ENCODE measurements at places on chromosomes 13 and 19.
A peak's percentile ranks its signal among the peaks of the same experiment; 100 is the strongest.

DNA sequence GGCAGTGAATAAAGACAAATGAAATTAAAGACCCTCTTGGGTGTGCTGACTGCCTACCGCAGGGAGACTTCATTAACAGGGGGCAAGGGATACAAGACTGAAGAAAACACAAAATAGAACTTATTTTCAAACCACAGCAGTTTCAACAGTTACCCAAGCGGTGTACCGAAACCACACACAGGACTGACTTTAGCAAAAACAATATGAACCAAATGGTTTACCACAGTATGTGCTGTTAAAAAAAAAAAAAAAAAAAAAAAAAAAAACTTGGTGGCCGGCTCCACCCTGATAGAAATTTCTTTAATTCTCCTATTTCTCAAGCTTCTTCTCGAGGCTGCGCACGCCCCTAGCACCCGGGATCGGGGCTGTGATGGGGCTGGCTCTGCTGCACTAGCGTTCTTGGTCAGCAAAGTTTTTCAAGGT is 42.6 kb downstream of the KLF2 start:
- DNase-seq: no peak

- no peak for DNase-seq
These were observed 139.9 kb upstream of the RFC3 start for GRCh38 chr13:33678084-33678483.

DNA sequence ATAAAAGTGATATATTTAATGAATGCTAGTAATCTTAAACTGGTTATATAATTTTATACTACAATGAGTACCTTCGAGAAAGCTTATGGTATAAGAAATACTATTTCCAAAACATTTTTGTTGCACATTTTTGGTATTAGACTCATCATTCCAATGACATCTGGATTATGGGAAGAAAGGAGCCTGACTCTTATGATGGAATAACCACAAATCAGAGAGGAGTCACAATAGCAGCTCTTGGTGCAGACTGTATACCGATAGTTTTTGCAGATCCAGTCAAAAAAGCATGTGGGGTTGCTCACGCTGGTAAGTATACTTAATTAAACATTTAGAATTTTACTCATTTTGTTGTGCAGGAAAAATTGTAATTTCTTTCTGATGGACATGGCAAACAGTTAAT is 3.9 kb downstream of the LACC1 start:
- no peak for DNase-seq

DNA sequence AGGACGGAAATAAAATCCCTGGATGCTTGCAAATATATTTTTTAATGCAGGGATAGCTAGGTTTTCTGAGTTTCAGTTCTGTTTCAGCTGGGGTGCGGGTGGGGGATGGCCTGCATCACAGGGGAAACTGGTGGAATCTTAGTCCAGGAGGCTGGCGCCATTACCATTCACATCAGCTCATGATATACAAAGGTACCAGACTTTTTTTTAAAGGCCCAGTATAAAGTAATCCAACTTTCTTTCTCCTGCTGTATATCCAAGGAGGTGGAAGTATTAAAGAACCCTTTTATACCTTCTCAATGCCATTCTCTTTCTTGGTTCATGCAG is 343.8 kb downstream of the KCNRG start:
- DNase-seq: no peak

DNA sequence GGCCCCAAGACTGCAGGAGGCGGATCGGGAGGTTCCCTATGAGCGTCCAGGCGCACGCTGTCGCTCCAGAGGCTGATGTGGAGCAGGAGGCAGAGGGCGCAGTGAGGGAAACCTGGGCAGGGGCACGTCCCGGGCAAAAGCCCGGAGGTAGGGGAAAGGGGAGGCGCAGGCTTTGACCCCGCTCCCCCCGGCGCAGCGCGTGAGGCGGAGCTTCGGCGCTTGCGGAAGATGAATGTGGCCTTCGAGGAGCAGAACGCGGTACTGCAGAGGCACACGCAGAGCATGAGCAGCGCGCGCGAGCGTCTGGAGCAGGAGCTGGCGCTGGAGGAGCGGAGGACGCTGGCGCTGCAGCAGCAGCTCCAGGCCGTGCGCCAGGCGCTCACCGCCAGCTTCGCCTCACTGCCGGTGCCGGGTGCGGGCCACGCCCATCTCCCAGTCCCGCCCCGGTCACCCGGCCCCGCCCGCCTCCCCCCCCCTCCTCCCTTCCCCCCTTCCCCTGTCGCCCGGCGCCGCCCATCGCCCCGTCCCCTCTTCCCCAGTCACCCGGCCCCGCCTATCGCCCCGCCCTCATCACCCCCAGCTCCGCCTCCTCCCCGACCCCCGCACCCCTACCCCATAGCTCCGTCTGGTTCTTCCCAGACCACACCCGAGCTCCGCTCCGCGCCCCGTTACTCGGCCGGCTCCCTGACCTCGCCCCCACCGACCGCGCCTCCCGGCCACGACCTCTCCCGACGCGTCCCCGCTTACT is 4.1 kb downstream of the HMG20B start:
- DNase-seq: no peak

DNA sequence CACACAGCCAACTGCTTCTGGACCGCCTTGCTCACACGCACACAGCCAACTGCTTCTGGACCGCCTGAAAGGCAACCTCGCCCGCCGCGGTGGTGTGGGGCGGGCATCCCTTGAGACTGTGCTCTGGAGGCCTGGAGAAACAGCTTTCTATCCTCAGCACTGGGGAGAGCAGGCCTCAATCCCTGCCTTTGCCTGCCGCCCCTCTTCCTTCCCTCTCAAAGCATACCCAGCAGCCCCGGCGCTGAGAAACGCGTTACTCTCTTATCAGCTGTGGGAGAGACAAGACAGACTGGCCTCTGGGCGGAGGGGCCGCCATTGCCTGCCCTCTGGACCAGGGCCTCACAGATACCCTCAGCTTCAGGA is 2.9 kb downstream of the LIPE start:
- DNase-seq: no peak

DNA sequence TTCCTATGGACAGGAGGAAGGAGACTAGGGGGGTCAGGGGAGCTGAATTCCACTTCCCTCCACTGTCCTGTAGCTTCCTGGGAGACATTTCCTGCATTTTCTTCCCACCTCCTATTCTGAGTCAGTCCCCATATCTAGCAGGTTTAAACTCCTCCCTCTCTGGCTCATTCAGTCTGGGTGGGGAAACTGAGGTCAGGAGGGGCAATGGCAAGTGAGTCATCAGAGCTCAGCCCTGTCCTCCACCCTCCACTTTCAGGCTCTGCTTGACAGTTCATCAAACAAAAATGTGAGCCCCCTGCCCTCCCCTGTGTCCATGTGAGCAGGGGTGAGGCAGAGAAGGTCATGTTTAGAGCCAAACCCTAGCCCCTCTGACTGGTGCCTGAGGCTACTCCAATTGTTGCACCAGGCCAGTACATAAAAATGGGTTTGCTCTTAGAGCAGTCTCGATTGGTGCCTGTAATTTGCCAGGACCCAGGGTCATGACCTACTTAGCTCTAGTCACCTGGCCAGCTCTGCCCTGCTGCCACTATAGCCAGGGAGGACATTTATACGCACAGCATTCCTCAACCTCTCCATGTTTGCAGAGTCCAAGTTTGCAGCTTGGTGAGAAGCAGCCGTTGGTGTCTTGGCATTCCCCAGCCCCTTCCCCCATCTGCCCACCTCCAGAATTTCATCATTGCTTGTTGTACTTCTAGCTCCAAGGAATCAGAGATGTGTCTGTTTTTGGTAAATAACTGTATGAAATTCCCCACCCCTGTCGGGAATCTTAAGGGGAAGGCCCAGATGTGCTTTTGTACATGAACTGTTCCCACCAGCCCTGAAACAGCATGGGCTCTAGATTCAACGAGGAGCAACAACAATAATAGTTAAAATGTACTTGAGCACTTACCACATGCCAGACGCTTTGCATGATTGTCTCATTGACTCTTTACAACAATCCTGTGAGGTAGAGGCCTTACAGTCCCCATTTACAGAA is 20.7 kb downstream of the SAMD4B start:
- DNase-seq: no peak

DNA sequence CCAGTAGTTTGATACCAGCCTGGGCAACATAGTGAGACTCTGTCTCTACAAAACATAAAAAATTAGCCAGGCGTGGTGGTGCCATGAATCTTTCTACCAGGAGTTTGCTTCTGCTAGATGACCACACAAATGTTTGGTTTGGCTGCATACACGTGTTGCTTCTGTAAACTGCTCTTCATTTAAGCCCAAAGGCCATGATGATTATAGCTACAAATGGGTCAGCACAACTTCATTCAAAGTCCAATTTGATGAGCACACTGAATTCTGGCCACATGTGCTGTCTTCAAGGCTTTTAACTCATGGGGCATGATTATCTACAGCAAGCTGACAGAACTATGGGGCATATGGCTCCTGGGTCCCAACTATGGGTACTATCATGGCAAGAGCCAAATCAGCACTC is 46.3 kb upstream of the DCT start:
- DNase-seq: no peak

DNA sequence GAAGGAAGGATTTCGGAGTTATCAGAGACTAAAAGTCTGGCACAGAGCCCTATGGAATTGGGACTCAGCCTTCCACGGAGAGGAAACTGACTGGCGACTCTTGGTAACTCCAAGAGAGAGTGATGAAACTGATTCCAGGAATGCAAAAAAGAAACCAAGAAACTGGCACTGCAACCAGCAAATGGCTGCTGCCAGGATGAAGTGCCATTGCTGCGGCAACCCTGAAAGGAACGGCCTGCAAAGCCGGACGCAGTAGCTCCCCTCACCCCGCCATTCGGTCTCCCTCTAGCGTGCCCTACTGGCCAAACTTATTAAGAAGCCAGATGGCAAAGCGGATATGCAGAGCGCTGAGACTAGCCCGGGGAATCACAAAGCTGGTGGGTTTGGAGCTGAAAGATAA is 236.0 kb downstream of the PCDH9 start:
- peak; percentile 38 for DNase-seq

DNA sequence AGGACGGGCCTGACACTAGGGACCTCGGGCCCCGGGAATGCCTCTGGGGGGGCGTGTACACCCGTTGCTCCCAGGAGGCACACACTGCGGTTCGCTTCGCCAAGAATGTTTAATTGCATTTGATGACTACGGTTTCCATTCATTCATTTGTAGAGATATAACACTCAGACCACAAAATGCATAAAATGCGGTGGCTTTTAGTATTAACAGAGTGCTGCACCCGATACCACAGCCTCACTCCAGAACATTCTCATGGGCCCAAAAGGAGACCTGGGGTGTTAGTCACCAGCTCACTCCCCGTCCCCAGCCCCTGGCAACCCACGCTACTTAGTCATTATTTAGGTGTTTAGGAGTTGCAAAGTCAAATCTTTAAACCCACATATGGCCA is 21.8 kb downstream of the HCN2 start:
- no peak for DNase-seq

- no peak for DNase-seq
These were observed 82.4 kb downstream of the KCTD12 start for GRCh38 chr13:76803831-76804230.

DNA sequence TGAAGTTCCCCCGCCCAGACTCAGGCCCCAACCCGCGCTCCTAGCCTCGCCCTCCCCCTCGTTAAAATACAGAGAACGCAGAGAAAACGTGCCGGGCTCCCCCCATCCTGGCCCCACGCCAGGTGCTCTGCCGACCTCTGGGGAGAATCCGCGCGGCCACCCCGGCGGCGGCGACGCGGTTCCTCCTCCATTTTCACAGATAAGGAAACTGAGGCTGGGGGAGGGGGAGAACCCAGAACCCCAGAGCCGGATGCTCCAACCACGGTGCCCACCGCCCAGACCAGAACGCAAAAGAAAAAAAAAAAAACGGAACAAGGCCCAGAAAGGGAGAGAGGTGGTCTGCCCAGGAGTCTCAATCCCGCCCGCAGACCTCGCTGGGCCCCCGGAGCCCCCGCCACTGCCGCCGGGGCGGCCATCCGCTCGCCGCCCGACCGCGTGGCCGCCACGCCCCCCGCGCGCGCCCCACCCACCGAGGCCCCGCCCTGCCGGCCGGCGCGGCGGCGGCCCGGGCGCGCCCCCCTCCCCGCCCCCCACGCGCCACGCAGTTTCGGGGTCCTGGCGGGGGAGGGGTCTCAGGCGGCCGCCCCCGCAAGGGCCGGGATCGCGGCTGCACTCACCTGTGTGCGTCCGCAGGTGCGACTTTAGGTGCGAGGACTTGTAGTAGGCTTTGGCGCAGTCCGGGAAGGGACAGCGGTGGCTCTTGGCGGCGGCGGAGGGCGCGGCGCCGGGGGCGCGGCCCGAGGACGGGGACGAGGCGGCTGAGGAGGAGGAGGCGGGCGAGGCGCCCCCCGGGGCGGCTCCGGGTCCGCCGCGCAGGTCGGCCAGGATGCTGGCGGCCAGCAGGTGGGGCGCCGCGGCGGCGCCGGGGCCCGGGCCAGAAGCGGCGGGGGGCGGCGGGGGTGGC is 703 bp downstream of the KLF16 start:
- no peak for DNase-seq

DNA sequence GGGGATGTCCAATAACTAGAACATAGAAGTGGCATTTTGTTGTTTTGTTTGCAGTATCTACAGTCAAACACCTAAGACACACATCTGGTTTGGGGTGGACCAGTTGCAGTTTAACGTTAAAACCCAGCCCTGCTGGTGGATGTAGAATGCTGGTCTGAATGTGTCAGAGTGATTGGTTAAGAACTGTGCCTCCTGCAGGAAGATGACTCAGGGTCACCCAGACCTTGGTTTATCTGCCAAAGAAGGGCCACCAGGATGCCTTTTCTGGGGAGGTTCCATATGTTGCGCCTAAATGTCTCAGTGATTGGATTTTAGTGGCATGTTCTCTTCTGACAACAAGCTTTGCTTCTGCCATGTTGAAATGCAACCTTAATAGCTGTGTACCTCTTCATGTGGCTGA is 23.1 kb downstream of the ZNF536 start:
- no peak for DNase-seq

- DNase-seq: peak; percentile 52
These were observed 572 bp downstream of the UGGT2 start for GRCh38 chr13:96052656-96053002.

DNA sequence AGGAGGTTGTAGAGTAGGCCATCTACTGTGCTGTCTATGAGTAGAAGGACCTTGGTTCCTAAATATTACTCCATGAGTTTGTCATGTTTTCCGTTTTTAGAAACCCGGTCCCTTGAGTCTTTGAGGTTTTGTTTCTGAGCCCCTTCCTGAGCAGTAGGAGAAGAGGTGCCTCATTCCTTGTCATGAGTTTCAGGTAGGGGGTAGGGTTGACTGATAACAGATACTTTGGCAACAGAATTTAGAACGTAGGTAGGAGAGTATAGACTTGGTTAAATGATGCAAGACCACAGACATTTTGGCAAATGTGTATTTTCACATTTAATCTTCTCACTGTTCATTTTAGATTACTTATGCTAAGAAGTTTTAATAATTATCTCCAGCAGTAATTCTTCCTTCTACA is 24.6 kb downstream of the LMO7 start:
- DNase-seq: no peak

Data from HepG2 (cell line).